ENCODE measurements at places on chromosomes 3 and 15. TPM values are rescaled to one million over a fixed set of nuclear protein-coding genes. Genes with fewer than 3 reads are reported as not detected.

The PRKCD gene
- total RNA-seq = 25.4 TPM

The METTL6 gene
- total RNA-seq = 19.7 TPM

The AHSG gene
- total RNA-seq = not detected

DNA sequence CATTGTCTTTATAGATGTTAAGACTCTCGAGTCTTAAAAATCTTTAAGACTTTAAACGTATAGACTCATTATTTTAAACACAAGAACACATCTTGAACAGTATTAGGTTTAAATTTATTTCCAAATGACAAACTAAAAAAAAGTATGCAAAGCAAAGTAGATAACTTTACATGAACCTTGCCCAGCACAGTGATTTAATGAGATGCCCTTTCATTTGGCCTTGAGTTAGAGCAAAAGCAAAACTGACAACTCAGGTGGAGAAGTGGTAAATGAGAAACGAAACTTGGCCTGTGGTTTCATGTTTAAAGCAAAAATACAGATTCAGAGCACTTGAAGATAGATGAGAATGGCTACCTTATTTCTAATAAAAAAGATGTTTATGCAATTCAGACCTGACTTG, 8.6 kb downstream of the GPR15 start:
- H3K4me3 ChIP-seq = no peak overlapping the region
- H3K27ac ChIP-seq = no peak overlapping the region
- DNase-seq = no peak

DNA sequence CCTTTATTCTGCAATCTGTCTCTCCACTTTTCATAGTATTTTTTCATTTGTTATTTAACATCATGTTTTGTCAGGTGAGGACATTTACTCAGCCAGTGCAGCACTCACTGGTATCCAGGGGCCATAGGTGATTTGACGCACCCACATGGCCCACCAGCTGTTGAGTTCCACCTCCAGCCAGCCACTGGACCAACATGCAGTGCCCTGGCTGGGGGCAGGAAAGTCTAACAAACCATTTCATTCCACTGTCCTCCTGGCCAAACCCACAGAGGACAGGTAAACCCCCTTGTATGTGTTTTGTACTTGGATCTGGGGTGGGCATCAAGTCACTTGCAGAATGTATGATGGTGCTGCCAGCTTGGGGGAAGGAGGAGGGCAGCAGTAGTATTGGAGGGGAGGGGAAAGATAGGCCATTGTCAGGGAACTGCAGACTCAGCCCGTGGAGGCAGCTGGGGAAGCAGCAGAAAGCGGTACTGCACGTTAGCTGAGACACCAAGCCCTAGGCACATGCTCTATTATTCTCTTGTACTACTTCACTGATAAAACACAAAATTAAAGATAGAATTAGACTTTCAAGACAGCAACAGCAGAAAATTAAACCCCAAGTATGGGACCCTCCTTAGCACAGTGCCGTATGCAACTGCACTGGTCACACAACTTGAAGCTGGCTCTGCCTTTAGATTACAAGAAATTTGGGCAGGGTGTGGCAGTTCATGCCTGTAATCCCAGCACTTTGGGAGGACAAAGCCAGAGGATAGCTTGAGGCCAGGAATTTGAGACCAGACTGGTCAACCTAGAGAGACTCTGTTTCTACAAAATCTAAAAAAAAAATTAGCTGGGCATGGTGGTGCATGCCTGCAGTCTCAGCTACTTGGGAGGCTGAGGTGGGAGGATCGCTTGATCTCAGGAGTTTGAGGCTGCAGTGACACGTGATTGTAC, 15.4 kb upstream of the RPL24 start:
- H3K27me3 ChIP-seq = no peaks in the 10 kb centered on the region
- H3K4me1 ChIP-seq = peaks cover 3% of the 10 kb centered on the region
- no peak overlapping the region for H3K27ac ChIP-seq
- H3K36me3 ChIP-seq = no peaks in the 10 kb centered on the region
- DNase-seq = no peak

GRCh38 chr15:29571792-29572431, 250.4 kb downstream of the TJP1 start:
- no peak for DNase-seq
- peaks cover 5% of the 10 kb centered on the region for H3K4me1 ChIP-seq
- no peak overlapping the region for H3K27ac ChIP-seq
- no peak overlapping the region for H3K4me3 ChIP-seq
- no peaks in the 10 kb centered on the region for H3K36me3 ChIP-seq

DNA sequence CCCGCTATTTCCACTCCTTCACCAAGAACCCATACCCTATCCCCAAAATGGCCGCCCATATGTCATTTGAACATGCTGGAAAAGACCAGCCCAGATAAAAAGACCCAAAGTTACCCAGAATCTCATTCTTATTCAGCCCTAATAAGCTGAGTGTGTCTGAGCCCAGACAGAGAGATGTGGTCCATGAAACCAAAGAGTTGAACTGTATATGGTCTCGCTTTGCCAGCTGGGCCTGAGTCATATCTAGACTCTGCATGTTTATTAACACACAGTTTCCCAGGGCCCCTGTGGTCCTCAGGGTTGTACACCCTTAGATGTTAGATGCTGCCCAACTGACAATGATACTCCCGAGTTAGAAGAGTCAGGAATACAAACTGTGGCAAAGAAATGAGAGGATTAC, 201.9 kb upstream of the STRIT1 start:
- no peaks in the 10 kb centered on the region for H3K27me3 ChIP-seq
- no peak overlapping the region for H3K27ac ChIP-seq
- H3K4me1 ChIP-seq = peaks cover 9% of the 10 kb centered on the region
- peak; percentile 40 for DNase-seq

The TUSC7 gene
- total RNA-seq = not detected

- H3K27ac ChIP-seq = no peak overlapping the region
- no peaks in the 10 kb centered on the region for H3K36me3 ChIP-seq
- H3K27me3 ChIP-seq = no peaks in the 10 kb centered on the region
- peaks cover 12% of the 10 kb centered on the region for H3K4me1 ChIP-seq
Measured at GRCh38 chr3:27171113-27171512, 198.1 kb downstream of the NEK10 start.

GRCh38 chr3:155553780-155554179, 191.1 kb downstream of the PLCH1 start:
- no peaks in the 10 kb centered on the region for H3K36me3 ChIP-seq
- H3K4me1 ChIP-seq = no peaks in the 10 kb centered on the region
- H3K27ac ChIP-seq = no peak overlapping the region
- no peak overlapping the region for H3K4me3 ChIP-seq
- H3K27me3 ChIP-seq = no peaks in the 10 kb centered on the region
- DNase-seq = no peak

DNA sequence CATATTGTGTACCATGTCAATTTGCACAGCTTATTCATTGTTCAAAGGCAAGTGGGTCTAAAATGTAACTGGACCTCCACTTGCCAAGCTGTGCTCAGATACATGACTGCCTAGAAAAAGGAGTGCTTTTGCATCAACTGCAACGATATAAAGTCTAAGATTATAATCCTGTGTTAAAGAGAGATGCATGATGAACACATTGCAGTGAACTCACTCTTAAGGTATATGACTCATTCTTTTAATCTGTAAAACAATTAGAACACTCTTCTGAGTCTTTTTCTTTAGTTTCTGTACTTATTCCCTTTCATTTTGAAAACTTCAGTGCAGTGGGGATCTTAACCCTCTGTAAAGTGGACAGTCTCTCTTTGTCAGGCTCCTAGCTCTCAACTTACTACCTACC, 982.8 kb downstream of the ROBO1 start:
- no peaks in the 10 kb centered on the region for H3K27me3 ChIP-seq
- H3K36me3 ChIP-seq = no peaks in the 10 kb centered on the region
- H3K27ac ChIP-seq = no peak overlapping the region
- H3K4me3 ChIP-seq = no peak overlapping the region
- DNase-seq = peak; percentile 17

DNA sequence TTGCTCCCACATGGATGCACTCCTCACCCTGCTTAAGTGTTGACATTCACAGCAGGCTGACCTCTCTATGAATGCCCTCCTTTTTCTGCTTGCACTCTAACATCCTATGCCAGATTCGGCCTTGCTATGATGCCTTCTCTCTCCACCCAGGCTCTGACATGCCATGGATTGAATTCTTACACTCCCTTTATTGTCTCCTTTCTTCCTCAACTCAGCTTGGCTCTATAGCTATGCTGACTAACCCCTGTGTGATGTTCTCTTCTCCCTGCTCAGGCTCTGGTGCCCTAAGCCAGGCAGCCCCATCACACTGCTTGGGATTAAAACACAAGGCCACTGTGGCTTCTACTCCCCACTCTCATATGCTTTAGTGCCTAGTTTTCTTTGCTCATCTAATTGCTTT, 563.7 kb downstream of the NSUN3 start:
- H3K4me3 ChIP-seq = no peak overlapping the region
- H3K27ac ChIP-seq = no peak overlapping the region
- H3K27me3 ChIP-seq = no peaks in the 10 kb centered on the region

- H3K36me3 ChIP-seq = no peaks in the 10 kb centered on the region
- no peak overlapping the region for H3K4me3 ChIP-seq
- no peak overlapping the region for H3K27ac ChIP-seq
- no peaks in the 10 kb centered on the region for H3K4me1 ChIP-seq
Measured at GRCh38 chr3:13233487-13234485, 160.6 kb upstream of the IQSEC1 start.

DNA sequence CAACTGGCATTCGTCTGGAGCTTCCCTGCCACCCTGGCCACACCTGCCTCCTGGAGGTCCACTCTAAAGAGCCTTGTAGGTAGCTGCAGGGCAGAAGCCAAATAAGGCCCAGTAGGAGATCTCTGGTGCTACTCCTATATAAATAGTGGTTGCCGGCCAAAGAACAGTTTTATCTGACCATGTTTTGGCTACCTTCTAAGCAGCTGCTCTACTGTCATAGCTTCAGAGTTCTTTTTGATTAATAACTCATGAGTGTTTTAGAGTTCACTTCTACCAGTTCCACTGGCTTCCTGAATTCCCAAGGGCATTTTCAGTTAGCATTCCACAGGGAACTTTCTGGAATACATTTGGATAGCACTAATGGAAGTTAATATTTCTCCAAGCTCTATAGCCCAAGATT, 154.6 kb downstream of the B3GALNT1 start:
- no peaks in the 10 kb centered on the region for H3K4me1 ChIP-seq
- no peak overlapping the region for H3K4me3 ChIP-seq
- no peak overlapping the region for H3K27ac ChIP-seq
- no peaks in the 10 kb centered on the region for H3K27me3 ChIP-seq

- no peaks in the 10 kb centered on the region for H3K27me3 ChIP-seq
- H3K4me3 ChIP-seq = no peak overlapping the region
- H3K36me3 ChIP-seq = no peaks in the 10 kb centered on the region
- no peak for DNase-seq
Measured at GRCh38 chr3:160678292-160678842, 1.4 kb downstream of the ARL14 start.
